ENCODE measurements at places on chromosomes 1 and 21. TPM values are rescaled to one million over a fixed set of nuclear protein-coding genes. Genes with fewer than 3 reads are reported as not detected.

The ERICH3 gene
- not detected for total RNA-seq

The NTRK1 gene
- not detected for total RNA-seq

The RASAL2 gene
- 19.6 TPM for total RNA-seq

The AGBL4 gene
- not detected for total RNA-seq

The SYT6 gene
- total RNA-seq = not detected
